Posterior vena cava (tissue), 2 donors: ENCODE measurements at places on chromosomes 2 and 18. TPM values are rescaled to one million over a fixed set of nuclear protein-coding genes. Genes with fewer than 3 reads are reported as not detected.

- DNase-seq, result peak; percentile 67
Observed at GRCh38 chr2:133586978-133587377, 18.7 kb upstream of the NCKAP5 start.

GRCh38 chr2:196534495-196534894 is 105.0 kb upstream of the CCDC150 start:
- DNase-seq, result no peak

GRCh38 chr18:58452454-58453166 is 176.3 kb downstream of the ALPK2 start:
- DNase-seq, result no peak

DNA sequence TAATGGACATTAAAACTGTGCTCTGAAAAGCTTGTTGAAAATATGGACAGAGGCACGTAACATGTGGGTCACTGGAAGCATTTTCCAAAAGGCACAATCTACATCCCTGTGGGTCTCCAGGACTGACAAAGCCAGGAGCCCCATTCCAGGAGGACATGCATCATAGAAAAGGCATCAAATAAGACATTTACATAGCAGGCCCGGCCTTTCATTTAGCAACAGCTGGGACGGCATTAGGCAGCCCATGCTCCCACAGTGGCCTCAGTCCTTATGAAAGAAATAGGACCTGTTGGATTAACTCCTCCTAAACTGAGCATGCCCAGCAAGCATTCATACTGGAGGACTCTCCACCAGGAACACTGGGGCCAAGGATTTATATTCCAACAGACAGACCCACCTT is 72.2 kb downstream of the TWIST2 start:
- DNase-seq, result no peak

CYBRD1 gene
- total RNA-seq, result 212 TPM

LYG2 gene
- not detected for total RNA-seq

GRCh38 chr18:74982946-74983635 is 225.8 kb downstream of the PTGR3 start:
- DNase-seq, result no peak

DNA sequence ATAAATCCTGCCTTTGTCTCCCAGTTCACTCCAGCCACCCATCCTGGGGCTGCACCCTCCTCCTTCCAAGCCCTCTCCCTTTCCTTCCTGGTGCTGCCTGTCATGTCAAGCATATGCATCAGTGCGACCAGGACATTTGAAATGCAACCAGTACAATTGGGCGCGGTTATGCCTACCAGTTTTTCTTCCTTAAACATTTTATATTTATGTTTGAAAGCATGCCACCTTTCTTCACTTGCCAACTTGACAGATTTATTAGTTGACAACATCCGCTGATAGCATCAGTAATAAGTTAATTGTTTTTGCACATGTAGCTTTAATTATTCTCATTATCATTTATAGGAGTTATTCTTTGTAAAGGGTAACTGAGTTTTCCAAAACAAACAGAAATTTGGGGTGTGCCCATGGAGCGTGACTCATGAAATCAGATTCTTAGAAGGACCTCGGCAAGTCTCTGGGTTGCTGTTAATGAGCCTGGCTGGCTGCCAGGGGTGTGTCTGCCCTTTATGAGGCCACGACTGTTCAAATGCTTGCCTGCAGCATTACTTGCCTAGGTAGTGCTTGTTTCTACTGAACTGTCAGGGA is 32.8 kb upstream of the IL1B start:
- peak; percentile 91 for DNase-seq

DNA sequence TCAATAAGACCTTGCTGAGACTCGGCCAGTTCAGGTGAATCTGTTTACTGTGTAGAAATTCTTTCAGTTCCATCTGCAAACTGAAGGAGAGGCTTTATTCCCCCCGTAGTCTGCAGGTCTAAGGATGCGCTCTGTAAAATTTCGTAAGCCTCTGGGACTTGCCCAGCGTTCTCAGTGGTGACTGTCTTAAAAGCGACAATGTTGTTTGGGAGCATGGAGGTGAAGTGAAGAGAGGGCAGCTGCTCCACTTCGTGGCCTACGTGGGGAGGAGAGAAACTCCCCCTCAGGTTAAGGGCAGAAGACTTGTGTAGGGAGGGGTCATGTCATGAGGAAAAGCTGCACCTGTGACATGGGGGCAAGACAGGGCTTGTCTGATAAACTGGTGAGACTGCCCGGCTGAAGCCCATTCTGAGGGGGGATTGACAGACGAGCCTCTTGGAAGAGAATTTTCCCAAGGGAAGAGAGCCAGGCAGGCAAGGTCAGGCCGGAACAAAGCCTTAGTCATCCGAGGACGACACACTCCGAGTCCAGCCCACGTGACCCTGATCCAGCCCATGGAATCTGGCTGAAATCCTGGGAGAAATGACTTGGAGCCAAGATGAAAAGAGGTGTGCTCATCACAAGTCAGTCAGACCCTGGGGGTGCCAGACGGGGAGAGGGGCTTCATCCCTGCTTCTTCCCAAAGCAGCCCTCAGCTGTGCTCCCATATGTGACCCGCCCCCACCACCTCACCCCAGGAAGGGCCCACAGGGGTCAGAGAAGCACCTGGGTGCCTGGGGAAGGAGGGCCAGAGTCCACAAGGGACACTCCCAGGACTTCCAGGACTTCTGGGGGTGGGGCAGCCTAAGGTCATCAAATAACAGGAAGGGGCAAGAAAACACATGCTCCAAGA is 88.5 kb upstream of the SH3BP4 start:
- no peak for DNase-seq

GRCh38 chr18:45666520-45666919 is 51.2 kb downstream of the SLC14A2 start:
- DNase-seq, result no peak

ZC3H8 gene
- total RNA-seq, result 8.1 TPM

DNA sequence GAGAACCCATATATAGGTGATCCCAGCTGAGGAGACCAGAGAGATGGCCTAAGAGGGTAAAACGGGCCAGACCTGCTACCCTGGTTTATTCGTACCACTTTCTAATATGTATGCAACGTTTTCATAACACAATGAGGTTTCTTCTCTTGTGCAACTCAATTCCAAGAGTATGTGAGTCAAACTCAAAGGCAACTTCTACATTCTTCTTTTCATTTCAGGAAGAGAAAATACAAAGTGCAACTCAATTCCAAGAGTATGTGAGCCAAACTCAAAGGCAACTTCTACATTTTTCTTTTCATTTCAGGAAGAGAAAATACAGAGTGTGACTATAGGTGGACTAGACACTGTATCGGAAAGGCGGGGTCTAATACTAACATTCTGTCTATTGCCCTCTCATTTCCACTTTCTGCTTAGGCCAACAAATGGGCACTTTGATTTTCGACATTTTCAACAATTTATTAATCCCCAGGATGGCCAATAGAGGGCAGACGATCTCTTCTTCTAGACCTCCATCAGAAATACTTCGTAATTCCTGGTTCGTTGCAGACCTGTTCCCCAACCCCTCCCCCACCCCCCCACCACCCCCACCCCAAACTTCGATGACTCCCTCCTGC is 3.7 kb upstream of the CRIM1 start:
- no peak for DNase-seq

GRCh38 chr2:137969418-137969765 is 5.1 kb downstream of the HNMT start:
- DNase-seq, result no peak

GRCh38 chr2:45794134-45794617 is 142.7 kb downstream of the PRKCE start:
- DNase-seq, result no peak

GRCh38 chr2:223437788-223438187 is 164.4 kb downstream of the SCG2 start:
- no peak for DNase-seq

GRCh38 chr2:120656273-120656950 is 79.3 kb upstream of the GLI2 start:
- no peak for DNase-seq

DNA sequence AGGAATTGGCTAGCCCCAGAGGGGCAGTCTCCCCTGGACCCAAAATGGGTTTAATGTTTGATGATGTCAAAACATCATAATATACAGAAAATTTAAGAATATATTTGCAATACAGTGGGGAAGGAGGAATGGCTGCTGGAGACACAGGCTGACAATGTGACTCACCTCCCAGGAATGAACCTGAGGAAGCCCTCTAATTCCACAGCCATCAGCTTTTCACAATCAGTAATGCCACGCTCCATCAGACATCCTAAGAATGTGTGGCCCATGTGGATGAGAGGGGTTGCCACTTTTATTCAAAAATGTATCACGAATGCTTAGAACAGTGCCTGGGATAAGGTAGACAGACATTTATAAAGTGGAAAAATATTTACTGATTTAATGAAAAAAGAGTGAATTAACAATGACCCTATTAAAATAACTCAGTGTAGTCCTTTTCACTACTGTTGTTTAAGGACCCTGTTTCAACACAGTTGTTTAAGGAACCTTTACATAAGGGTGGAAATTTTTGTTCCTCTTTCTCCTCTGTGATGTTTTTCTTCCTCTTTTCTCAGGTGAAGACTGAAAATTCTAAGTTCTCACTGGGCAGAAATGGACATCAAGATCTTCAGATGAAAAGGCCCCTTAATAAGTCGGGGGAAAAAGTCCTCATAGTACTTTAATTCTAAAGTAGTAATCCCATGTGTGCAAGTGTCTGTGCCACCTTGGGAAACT is 17.5 kb upstream of the TMEM163 start:
- DNase-seq, result no peak

DNA sequence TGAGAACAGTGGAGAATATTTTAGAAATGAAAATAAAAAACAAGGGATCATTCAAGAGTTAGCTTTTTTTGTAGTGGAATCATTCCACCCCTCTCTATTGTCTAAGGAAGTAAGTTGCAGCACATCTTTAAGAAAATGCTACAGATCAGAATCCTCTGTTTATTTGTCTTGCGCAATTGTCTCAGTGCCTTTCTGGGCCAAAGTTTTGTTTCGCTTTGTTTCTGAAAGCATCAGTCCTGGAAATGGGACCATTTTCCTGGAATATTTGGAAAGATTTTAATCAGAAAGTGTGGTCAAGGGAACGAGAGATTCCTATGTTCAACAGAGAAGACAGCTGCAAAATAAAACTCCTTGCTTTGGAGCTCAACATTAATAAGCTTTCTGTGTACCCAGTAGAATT is 74.0 kb downstream of the NRXN1 start:
- no peak for DNase-seq

DNA sequence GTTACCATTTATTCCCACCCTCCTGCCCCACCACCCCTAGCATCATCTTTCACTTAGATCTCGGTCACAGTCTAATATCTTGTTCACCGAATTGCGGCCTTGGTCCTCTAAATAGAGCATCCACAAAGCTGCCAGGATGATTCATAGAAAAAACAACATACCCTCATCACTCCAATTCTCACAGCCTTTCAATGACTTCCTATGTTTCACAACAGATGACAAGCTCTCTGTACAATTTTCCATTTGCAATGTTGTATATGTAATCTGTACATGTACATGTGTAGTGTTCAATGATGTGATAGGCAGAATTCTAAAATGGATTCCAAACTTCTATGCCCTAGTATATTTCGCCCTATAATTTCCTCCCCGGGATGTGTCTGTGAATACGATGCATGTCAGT is 675.6 kb upstream of the CELF4 start:
- no peak for DNase-seq

DNA sequence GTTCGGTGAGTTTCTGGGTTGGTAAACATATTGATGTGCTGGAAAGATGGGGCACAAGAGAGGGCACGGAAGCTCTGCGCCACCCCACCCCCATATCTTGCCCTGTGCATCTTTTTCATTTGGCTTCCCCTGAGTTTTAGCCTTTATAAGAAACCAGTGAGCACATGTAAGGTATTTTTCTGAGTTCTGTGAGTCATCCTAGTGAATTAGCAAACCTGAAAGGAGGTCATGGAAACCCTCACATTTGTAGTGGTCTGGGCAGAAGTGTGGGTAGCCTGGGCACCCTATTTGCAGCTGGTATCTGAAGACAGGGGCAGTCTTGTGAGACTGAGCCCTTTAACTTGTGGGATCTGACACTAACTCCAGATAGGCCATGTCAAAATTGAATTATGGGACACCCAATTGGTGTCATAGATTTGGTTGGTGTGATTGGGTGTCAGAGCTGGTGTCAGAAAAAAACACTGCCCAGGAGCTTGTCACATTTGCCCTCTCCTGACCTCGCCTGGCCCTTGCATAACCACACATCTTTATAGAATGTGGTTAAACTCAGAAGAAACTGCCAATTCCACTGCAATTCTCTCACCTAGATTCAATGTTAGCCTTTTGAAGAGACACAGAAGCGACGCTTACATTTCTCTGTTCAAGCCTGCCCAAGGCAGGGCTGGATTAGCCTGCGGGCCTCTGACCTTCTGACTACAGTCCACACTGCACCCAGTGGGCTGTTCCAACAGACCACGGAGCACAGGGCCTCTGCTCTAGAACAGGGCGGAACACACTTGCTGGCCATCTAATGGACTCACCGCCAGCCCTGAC is 12.0 kb upstream of the GALM start:
- DNase-seq, result no peak

- DNase-seq, result peak; percentile 93
Observed at GRCh38 chr18:26656944-26657536, 108.7 kb upstream of the KCTD1 start.

EFHD1 gene
- total RNA-seq, result 42.2 TPM

DNA sequence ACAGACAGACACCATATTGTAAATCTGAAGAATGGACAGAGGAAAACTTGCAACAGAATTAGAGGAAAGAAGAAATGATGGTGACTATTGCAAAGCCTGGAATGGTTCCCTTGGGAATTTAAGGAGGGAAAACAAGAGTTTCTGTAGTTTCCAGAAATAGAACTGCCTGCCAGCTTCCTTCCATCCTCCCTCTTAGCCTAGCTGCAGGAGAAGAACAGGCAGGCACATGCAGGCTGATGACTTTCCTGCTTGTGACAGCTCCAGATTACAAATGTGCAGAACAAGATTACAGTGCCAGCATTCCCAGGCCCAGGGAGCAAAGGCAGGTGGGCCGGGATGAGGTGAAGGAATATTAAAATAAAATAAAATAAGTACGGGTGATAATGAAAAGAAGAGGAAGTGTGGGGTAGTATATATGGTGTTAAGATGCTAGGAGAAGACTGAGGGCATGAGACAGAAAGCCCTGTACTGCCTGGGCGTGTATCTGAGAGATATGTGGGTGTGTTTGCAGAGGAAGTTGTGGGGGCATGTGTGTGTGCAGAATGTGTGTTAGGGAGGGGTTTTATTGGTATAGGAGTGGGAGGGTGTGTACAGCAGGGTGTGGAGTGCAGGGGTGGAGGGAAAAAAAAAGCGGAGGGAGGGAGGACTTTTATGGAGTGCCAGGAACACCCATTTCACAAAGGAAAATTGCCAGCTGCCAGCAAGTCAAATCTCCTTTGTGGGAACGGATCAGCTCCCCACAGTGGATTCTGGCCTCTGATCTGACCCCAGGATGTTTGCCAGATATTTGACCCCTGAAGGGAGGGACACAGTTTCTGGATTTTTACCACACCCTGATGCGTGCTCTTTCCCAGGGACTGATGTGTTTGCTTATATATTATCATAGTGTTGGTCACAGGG is 43.9 kb upstream of the NEMP2 start:
- DNase-seq, result no peak

DNA sequence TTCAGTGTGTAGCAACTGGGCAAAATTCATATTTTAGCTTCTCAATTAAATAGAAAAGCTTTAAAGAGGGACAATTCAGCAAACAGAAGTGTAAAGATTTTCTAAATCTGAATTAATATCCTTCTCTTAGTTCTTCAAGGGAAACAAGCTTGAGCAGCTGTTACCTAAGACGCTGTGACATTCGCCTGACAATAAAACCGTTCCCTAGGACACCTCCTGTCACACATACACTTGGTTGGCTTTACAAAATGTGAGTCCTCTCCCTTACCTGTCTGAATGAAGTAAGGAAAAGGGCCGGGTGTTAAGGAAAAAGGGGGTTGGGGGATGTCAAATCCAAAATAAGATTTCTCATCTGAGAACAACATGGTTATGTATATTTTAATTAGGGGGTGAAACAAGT is 2.1 kb downstream of the SERTAD2 start:
- no peak for DNase-seq

- peak; percentile 67 for DNase-seq
Observed at GRCh38 chr2:184137955-184138354, 460.4 kb upstream of the ZNF804A start.
